Activated CD4-positive, alpha-beta T cell treated with anti-CD3 and anti-CD28 coated beads, Interleukin-2, amount 50 U/mL, for 48 hours (primary cell): ENCODE measurements at places on chromosomes 2 and 18.

- DNase-seq = peak; percentile 45
Measured at GRCh38 chr2:160388464-160389263, 104.9 kb downstream of the RBMS1 start.

- no peak for DNase-seq
Measured at GRCh38 chr18:11159844-11160243, 10.5 kb upstream of the PIEZO2 start.

GRCh38 chr18:22694954-22695353 is 238.2 kb upstream of the RBBP8 start:
- no peak for DNase-seq

DNA sequence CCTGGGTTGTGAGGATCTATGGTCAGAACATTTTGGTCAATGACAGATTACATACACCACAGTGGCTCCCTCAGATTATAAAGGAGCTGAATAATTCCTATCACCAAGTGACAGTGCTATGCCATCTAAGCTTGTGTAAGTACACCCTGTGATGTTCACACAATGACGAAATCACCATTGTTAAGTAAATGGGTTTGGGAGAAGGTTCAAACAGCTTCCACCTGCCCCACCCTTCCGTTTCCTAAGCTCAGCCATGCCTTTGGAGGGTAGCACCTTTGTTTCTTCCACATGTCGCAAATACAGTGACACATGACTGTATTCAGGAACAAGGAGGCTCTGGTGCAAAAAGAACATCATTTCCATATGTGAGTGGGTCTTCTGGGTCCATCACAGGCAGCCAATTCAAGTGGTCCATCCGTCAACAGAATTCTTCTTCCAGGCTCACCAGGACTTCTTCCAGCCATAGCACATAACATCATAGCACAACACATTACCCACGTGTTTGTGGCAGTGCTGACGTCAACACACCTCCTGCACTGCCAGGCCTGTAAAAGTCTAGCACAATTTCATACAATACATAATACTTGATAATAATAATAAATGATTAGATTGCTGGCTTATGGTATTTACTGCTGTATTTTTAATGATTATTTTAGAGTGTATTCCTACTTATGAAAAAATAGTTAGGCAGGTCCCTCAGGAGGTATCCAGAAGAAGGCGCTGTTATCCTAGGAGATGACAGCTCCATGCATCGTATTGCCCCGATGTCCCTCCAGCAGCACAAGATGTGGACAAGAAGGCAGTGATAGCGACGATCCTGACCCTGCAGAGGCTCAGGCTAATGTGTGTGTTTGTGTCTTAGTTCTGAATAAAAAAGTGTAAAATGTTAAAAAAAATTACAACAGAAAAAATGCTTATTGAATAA is 264.8 kb downstream of the ANAPC1 start:
- no peak for DNase-seq

DNA sequence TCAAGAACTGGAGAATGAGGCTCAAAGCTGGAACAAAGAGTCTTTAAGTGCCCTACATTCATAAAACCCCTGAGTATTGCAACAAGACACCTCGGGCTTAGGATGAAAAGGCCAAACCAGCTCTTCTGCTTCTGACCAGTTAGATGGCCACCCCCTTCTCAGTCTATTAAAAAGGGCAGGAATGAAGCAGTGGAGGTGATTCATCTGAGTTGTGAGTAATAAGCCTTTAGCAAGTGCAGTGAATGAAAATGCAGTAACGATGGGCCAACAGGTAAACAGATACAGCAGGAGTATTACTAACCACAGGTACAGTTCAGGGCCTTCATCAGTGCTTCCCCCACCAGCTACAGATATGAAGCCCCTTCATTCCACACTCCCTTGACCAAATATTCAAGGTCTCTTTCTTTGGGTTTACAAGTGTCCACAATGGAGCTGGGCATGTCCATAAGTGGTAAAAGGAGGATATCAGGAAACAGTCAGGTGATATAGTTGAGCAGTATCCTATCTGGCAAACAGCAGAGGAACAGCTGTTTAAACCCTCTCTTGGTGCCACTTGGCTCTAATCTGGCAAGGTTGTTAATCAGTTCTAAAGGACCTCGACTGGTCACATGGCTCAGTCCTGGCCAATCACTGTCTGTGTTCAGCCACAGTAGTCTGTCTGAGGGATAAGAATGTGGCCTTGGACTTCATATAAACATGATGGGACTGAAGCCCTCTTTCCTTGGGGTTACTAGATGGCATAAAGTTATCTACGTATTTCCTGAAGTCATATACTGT is 17.8 kb downstream of the SERPINB13 start:
- DNase-seq = no peak

DNA sequence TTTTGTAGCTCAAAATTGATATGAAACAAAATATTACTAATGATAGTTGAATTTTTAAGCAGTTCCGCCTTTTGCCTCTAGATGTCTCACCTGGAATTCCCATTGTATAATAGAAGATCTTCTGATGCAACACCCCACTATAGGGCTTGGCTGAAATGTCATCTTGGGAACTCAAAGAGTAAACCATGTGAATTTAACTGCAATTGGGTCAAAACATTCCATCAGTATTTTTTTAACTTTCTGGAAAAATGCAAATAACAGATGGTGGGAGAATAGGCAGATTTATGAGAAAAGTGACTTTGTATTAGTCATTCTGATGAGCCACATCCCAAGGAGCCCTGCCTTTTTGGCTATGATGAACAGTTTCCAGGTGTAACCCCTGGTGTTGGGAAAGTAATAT is 489.9 kb downstream of the NYAP2 start:
- DNase-seq = no peak

DNA sequence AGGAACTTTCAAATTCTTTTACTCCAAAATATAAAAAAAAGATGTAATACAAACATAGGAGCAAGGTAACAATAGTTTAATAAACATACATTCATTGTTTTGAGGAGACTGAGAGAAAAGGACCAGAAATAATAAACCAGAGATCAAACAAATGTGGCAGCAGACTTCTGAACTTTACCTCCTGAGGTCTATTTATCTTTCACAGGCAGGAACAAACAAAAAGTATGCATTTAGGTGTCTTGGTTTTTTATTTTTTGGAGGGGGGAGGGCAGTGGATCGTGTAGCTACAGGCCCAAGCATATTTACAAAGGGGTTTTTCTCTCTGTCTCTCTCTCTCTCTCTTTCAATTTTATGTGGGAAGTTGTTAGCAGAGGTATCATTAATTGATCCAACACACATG is 5.6 kb downstream of the PPP4R1 start:
- no peak for DNase-seq

- peak; percentile 79 for DNase-seq
Measured at GRCh38 chr2:85577386-85578242, at the start of gene VAMP8. VAMP8 (plus strand) TSS chr2:85577586; CDS start chr2:85577647, 61 bp downstream.

- no peak for DNase-seq
Measured at GRCh38 chr2:44705356-44705755, 236.1 kb upstream of the SIX3 start.

DNA sequence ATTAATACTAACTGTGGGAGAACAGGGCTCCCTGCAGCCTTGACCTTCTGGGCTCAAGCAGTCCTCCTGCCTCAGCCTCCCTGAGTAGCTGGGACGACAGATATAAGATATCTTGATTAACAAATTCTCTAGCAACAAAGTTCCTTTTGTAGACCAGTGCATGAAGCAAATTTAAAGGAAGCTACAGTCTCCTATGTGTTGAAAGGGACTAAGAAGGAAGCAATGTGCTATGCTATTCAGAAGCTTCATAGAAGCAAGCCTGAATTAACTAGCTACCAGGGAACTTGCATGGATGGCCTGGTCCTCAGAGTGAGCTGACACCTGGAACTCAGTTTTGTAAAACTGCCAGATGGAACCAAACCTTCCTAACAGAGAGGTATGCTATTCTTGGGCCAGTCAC is 33.2 kb downstream of the RAPH1 start:
- no peak for DNase-seq

GRCh38 chr2:174580951-174581350 is 16.7 kb downstream of the WIPF1 start:
- no peak for DNase-seq

- no peak for DNase-seq
Measured at GRCh38 chr2:129069875-129070594, 751.4 kb upstream of the HS6ST1 start.

GRCh38 chr2:118103951-118104940 is 16.0 kb downstream of the INSIG2 start:
- DNase-seq = no peak

GRCh38 chr18:64017870-64018269 is 48.0 kb downstream of the SERPINB8 start:
- DNase-seq = no peak

- no peak for DNase-seq
Measured at GRCh38 chr18:27921904-27922751, 254.8 kb downstream of the CDH2 start.

DNA sequence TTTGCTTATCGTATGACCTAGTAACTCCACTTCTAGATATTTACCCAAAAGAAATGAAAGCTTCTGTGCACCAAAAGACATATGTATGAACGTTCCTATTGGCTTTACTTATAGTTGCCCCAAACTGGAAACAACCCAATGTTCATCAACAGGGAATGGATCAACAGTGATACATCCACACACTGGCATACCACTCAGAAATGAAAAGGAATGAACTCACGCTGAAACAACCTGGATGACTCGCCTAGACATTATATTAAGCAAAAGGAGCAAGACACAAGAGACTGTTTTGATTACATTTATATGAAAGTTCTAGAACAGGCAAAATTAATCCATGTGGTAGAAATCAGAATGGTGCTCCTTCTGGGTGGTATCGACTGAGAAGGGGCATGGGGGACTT is 18.9 kb downstream of the ADRA2B start:
- DNase-seq = no peak

DNA sequence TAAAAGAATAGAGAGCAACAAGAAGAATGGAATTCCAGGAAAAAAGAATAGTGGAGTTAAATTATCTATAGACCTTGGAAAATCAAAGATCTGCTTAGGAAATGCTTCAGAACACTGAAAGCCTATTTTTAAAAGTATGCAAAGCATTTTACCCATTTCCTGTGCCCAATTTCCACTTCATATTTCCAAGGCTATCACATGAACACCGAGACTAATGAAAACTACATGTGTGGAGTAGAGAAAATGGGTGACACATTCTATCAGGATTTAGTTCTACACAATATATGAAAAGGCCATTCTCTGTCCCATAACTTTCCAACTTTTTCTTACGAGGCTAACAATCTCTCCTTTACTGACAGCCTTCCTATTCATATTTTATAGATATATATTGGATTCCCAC is 279.4 kb downstream of the CCDC178 start:
- DNase-seq = no peak

GRCh38 chr2:38245114-38245641 is 131.9 kb downstream of the ATL2 start:
- no peak for DNase-seq

- DNase-seq = no peak
Measured at GRCh38 chr2:143334837-143335236, 205.6 kb downstream of the ARHGAP15 start.

DNA sequence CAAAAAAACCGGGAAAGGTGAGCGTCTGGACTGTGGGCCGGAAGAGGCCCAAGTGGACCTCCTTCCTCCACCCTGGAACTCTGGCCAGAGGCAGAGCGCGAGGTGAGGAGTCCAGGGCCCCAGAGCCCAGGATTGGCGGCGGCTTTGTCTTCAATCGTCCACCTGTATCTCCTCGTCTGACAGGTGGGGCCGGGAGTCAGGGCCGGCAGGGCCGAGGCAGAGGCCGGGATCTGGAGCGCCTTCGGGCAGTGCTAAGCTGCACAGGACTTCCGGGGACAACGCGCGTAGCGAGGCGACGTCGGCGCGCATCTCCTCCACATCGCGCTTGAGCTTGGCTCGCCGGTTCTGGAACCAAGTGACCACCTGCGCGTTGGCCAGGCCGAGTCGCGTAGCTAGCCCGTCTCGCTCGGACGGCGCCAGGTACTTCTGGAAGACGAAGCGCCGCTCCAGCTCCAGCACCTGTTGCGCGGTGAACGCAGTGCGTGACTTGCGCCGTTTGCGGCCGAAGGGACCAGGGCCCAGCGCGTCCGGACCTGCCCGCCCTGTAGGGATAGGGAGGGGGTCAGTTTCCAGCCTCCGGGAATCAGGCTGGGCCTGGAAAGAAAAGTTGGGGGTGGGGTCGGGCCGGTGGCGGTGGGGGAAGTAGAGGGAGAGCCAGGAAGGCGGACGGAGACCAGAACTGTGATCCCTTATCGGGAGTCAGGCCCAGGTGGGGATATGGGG is 1.5 kb downstream of the LBX2 start:
- peak; percentile 53 for DNase-seq

GRCh38 chr2:133040170-133040569 is 370.2 kb upstream of the LYPD1 start:
- DNase-seq = no peak

DNA sequence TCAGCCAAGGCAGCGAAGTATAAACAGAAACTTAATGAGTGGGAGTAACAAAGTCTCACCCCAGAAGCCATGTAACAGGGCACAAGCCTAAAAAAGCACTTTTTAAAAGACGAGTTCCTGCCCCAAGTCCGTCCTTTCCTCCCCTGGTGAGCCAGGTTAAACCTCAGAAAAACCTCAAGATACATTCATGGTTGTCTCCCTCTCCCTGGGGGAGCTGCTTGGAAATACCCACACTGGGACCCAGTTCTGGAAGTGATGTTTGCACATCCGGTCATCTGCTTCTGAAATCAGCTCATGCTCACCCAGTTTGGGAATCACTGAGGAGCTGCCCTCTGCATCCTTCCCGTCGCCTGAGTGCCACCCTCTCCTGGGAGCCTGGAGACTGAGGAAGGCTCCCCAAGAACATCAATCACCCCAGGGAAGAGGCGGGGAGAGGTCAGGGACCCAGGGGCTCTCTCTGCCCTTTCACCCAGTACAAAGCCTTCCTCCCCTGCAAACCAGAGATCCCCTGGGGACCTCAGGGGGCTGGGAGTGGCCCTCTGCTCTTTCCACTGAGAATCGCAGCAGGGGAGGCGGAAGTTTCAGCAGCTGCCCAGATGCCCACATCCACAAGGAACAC is 150.6 kb upstream of the AGAP1 start:
- no peak for DNase-seq

DNA sequence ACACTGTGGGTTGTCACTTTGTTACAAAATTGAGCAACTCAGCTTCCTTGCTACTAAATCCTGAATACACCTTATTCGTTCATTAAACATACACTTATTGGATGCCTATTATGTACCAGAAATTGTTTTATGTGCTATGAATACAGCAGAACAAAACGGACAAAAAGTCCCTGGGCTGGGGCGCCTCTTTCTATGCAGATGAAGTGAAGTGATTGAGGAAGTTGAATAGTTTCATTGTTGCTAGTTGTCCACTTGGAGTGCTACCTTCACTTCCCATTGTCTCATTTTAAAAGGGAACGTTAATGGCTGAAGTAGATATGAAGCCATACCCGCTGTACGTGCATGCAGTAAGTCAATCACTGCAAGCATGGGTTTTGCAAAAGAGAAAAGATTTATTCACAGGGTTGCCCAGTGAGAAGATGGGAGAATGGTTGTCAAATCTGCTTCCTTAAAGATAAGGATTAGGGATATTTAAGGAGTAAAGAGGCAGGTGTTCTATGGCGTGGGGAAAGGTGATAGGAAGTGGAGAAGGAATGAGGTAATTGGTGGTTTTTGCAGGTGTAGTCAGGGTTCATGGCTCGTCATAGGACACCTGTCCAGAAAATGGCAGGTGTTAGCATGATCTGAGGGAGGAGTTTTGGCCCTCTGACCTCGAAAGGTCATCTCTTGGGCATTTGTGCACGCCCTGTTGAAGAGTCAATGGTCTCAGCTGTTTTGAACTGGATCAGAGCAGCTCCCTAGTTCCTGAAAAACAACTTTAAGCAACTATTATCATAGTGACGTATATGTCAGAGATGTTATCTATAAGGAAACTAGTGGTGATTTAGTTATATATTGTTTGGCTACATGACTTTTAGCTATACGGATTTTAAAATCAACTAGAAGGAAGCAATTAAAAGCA is 23.5 kb downstream of the TRPM8 start:
- DNase-seq = no peak

GRCh38 chr2:69524799-69525198 is 87.6 kb upstream of the NFU1 start:
- no peak for DNase-seq
